ENCODE measurements at places on chromosomes 1 and 21. TPM values are rescaled to one million over a fixed set of nuclear protein-coding genes. Genes with fewer than 3 reads are reported as not detected.

WNT3A gene
- total RNA-seq: 0.08 TPM

RPTN gene
- not detected for total RNA-seq

DNA sequence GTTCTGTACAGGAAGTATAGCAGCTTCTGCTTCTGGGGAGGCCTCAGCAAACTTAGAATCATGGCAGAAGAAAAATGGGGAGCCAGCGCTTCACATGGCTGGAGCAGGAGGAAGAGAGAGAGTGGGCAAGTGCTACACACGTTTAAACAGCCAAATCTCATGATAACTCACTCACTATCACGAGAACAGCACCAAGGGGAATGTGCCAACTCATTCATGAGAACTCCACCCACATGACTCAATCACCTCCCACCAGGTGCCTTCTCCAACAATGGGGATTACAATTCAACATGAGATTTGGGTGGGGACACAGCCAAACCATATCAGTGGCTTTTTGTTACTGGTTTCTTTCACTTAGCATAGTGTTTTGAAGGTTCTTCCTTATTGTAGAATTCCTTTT lies 138.6 kb downstream of the SYT14 start:
- no peaks in the 10 kb centered on the region for H3K4me1 ChIP-seq
- H3K27me3 ChIP-seq: no peaks in the 10 kb centered on the region
- H3K36me3 ChIP-seq: no peaks in the 10 kb centered on the region
- H3K27ac ChIP-seq: no peak overlapping the region

ZBTB17 gene
- total RNA-seq: 70.2 TPM

Data from CD4-positive, alpha-beta T cell (primary cell).